Osteoblast (primary cell): ENCODE measurements at places on chromosomes 5 and 9. TPM values are rescaled to one million over a fixed set of nuclear protein-coding genes. Genes with fewer than 3 reads are reported as not detected.

The ANXA2R gene
- 3.5 and 3.6 TPM in 2 replicates for total RNA-seq

The GLT6D1 gene
- not detected in 2 replicates for total RNA-seq

DNA sequence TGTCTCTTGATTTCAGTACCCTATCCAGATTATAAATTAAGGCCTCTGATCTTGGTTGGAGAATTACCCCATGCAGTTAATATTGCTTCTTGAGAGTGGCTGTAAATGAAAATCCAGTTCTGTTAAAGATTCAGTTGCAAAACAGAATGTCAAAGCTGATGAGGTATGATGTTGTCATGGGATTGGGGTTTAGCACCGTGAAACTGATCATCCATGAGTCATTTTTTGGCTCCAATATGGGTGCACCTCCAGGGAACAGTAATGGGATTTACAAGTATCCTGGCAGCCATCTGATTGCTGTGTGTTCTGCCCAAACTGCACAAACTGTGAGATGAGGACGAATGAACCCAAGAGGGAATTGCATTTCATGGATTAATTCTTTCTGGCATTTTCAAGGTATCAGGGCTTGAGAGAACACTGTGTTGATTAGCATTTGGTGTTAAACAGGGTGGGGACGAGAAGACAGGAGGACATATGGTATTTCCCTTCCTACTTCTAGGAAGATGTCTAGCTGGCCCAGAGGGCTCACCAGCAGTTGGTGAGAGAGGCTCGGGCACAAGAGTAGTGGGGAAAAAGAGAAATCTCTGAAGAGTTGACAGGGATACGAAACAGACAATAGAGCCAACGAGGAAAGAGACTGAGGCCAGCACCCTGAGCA is 214.7 kb downstream of the GAS1 start:
- peak; percentile 87 for DNase-seq

DNA sequence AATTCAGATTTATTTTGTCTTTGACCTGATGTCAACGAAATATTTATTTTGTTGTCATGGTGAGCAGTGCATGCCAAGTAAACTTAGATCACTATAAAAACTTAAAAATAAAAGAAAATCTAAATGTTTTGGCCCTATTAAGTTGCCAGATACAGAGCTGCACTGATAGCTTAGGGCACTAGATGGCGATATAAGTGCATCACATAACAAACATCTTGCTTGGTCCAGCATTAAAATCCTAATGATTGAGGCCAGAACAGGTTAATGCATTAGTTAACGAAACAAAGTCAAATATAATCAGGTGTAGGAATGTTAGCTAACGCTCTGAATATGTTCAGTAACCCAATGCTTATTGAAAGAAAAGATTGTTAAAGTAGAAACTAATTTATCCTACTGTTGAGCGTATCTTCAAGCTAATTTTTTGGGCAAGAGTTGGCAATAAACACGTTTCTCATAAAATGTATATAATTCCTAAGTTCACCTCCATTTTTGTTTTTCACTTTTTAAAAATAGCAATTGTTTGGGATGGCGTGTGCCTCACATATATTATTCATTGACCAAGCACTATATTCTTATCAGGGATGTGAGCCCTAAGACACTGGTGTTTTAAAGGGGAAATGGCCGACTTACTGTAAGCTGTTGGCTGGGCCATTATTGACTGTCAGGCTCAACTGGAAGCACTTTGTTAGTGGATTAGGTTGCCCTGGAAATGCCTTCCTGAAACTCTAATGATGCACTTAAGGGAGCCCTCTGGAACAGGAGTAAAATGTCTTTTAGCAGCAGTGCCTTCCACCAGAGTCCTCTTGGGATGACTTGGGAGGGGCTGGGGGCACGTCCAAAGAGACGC is 33.3 kb downstream of the KCTD16 start:
- no peak for DNase-seq

DNA sequence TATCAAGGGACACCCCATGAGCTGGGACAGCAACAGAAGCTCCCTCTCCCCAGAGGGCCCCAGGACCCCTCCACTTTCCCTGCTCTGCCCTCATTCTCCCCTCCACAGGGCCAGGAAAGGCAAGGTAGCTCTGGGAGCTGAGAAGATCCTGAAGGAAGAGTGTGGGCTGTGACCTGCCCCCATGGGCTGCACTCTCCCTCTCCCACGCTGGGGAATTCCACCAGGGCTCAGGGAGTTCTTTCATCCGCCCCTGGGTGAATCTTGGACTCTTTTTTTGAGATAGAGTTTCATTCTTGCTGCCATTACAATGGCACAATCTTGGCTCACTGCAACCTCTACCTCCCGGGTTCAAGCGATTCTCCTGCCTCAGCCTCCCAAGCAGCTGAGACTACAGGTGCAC is 73.8 kb downstream of the C9orf50 start:
- no peak for DNase-seq

- DNase-seq, result peak; percentile 52
These were observed 34.2 kb upstream of the CLPTM1L start for GRCh38 chr5:1378866-1379659.

GRCh38 chr9:130746434-130747212 is 53.0 kb downstream of the EXOSC2 start:
- DNase-seq, result no peak

The KCNIP1 gene
- total RNA-seq, result not detected in 2 replicates

- no peak for DNase-seq
These were observed 72.0 kb upstream of the DAP start for GRCh38 chr5:10832987-10833386.

DNA sequence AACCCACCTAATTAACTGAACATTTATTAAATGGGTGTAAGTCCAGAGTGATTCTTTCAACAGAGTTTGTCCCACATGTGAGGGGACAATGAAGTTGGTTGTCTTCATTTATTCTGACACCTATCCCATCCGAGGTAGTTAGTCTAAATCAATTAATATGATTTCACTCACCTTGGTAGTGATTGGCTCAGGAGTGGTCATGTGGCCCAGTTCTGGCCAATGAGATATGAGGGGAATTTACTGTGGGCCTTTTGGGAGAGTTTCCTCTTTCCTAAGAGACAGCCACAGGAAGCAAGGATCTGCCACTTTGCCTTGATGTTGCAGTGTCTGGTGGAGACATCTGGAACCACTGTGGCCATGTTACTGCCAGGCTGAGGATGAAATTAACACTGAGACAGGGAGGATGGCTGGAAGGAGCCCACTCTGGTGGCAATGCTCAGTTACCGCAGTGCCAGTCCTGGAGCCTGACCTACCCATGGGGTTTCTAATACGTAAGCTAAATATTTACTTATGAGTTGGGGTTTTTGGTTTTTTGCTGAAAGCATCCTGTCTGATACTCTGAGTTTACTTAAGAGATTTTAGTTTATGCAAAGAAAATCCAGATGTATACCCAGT is 118.6 kb downstream of the FGF18 start:
- no peak for DNase-seq

DNA sequence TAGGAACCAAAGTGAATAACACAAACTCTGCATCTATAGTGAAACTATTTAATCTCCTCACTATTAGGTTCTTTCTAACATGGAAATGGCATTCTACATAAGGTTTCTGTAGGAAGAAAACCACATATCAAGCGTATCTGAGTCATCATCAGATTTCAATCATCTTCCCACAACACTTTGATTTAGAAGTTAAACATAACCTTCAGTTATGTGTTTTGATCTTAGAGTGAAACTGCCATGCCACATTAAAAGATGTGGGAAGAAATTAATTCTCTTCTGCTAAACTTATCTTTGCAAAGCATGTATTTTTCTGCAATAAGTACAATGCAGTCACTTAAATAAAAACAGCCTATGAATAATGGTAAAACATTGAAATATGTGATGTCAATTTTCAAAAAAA is 55.0 kb downstream of the MEF2C start:
- no peak for DNase-seq

- DNase-seq, result peak; percentile 97
These were observed 32.1 kb downstream of the PTPA start for GRCh38 chr9:129143031-129143927.

GRCh38 chr9:127536499-127536898 is 75.6 kb upstream of the STXBP1 start:
- no peak for DNase-seq

GRCh38 chr9:82581935-82582334 is 481.0 kb downstream of the RASEF start:
- no peak for DNase-seq

The PHF24 gene
- under 0.01 TPM in 1 of 2 replicates, not detected in the other for total RNA-seq

The FGF18 gene
- under 0.01 and 0.29 TPM in 2 replicates for total RNA-seq

DNA sequence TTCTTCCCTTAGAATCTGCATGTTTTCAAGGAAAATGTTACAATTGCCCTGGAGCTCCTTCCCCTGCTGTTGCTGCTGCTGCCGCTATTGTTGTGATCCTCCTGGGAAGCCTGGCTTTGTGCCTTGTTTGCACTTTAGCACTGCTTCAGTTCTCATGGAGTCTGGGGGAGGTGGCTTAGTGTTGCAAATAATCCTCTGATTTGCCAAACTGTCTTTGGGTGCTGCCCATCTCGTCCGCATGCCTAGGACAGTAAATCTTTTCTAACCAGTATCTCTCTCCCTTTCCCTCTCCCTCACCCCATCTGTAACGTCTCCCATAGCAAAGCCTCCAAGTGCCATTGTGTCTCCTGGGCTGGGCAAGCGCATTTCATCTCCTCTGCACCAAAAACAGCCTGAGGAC is 30.3 kb downstream of the FAM240B start:
- DNase-seq, result no peak

DNA sequence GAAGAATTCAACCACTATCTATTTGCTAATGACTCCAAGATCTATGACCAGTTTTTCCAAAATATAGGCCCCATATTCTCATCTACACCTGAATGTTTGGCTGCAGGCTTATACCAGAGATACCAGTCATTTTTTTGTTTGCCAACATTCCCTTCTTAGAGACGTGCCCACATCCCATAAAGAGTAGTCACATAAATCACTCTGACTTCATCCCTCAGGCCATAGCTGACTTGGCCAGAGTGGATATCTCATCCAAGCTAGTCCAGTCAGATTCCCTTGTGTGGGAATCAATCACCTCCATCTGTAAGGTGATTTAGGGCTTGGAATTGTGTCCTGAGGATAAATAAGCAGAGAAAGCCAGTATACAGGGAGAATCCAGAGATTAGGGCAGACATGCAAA is 124.3 kb upstream of the SLC24A2 start:
- no peak for DNase-seq

The CTSL gene
- 384 and 396 TPM in 2 replicates for total RNA-seq

DNA sequence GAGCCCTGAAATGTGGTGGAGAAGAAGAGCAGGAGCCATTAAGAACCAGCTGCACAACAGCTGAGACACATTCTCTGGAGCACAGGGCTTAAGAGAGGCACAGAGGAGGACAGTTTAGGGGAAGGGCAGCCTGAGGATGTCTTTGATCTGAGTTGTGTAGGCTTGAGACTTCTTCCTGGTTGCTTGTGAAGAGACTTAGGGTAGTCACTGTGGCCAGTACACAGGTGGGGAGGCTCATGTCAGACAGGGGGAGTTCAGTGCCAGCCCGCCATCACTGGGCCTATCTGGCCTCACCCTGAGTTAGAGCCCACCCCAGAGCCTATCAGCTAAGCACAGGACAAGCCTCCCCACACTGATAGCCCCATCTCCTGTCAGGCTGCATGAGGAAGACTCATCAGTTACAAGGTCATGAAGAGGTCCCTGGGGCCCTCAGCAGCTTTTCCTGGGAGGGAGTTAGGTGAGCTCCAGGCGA is 19.8 kb downstream of the SLC22A4 start:
- no peak for DNase-seq

GRCh38 chr9:68558545-68558944 is 17.9 kb upstream of the TMEM252 start:
- DNase-seq, result no peak

DNA sequence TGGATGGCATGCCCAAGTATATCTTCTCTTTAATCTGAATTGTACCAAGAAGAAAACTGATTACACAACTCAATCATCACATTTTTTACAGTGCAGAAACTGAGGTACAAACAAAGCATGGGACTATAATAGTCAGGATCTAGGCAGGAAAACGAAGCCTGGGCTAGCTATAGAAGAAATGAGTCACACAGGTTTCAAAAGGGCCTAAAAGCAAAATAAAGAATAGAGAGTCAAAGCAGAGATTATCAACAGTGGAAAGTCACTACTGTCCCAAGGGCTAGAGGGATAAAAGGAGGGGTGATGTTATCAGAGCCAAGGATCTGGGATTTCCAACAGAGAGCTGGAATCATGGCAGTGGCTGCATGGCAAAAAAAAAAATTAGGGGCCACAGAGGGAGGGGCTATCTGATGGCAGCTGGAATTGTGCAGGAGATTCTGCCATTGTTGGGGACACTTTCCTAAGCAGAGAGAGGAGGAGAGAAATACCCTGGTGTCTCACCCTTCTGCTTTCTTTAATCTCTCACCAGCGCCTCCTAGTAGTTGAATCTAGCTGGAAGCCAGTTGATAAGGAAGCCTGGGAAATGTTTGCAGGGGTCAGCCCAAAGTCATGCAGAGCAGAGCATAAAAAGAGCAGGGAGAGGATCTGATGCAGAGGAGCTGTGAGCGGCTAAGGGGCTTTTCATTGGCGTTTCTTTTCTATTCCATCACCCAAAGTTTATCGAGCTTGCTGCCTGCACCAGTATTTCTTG is 343.2 kb downstream of the ACTL7B start:
- DNase-seq, result no peak

DNA sequence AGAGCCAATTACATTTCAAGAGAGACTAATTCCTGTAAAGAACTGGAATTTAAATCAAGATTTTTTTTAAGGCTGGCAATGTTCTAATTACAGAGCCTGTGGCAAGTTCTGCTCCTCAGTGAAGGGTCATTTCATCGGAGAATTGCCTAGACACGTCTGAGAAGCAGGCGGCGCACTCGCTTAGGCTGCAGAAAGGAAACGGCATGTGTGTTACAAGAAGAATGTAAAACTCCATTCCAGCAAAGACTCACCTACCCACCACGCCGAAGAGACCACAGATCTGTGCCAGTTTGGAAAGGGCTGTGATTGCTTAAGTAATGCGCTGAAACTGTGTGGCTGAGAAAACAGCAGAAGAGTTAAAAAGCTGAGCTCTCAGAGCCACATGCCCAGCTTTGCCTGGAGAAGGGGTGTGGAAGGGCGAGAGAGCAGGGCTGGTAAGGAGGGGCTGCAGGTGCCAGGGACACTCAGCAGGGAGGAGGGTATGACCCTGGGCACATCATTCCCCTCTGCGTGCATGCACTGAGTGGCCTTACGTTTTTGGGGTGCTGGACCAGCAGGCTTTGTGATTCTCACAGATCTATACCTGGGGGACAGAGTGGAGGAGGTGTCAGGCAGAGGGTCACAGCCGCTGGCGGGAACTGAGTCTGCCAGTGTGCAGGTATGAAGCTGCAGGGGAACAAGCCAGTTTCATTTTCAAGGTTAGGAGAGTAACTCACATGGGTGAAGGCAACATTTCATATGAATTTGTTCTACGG is 17.8 kb upstream of the SLC25A51 start:
- peak; percentile 31 for DNase-seq

DNA sequence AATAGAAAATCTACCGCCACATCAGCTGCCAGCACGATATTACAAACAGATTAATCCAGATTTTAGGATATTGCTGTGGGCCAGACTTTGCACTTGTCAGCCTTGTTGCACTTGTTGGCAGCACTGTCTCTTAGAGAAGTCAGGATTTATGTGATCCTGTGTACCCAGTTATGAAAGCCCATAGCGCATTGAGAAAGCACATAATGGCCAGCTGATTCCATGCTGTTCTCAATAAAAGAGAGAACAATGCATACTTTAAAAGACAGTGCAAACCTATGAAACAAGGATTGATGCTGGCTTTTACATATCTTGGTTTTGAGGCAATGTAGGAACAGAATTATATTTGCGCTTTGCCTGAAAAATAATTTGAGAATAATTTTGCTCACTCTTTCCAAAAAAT is 140.8 kb downstream of the CEP120 start:
- DNase-seq, result no peak
